NCI-H2029 (cell line): ENCODE measurements at places on chromosomes 4 and X.

GRCh38 chr4:120694973-120695372 is 227.6 kb downstream of the PRDM5 start:
- DNase-seq: no peak

DNA sequence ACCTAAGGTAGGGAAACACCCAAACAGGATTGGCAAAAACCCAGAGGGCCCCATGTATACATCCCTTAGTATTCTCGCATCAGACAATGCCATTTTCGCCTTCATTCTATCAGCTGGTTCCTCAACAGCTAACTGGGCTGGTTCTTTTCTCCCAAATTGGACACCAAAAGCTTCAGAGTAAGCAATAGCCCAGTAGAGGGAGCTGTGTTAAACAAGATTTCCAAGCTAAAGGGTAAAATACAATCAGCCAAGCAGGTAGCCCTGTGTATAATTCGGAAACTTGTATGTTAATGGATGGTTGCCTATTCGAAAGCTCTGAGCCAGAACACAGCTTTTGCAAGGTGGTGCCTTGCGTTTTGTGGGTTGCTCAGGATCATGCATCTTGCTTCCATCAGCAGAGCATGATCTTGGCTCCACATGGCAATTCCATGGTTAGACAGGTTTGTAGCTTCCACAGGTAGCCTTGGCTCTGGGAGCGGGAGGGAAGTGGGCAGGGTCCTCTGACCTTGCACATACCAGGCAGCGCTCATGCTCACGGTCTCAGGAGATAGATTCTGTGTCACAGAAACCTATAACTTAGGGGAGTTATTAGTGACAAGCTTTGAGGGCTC is 115.2 kb upstream of the LNX1 start:
- DNase-seq: peak; percentile 38

DNA sequence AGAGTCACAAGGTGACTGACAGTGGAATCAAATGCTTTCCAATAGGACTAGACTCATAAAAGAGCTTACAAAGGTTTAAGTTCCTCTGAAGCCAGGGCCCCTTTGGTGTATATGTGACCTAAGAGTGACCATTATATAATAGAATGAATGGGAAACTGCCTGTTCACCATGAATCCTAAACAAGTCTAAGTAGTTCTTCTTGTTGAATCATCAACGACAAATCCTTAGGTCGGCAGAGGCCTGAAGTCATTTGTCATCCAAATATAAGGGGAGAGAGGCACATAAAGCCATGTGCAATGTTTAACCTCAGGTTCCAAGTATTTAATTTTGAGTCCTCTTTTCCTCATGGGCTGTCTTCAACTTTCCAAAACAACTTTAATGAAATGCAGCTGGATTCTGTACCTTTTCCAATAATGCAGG is 122.4 kb downstream of the RASL11B start:
- no peak for DNase-seq

GRCh38 chrX:150226223-150226965 is 136.7 kb upstream of the MAMLD1 start:
- no peak for DNase-seq

GRCh38 chr4:22413471-22413870 is 102.4 kb downstream of the ADGRA3 start:
- DNase-seq: no peak

DNA sequence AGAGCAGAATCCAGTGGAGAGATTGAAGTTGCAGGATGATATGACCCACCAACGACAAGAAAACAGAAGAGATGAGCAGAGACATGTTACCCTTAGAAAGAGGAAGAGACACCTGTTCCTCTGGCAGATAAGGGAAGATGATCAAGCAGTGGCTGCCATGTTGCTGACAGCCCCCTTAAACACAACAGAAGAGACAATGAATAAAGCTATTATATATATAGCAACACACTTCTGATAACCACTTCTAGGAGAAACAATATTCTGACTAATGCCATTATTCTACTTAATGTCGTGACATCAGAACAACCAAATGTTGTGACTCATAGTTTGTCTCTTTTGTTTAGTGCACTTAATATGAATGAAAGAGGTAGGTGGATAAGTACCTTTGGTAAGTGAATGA is 44.9 kb downstream of the SH3RF1 start:
- DNase-seq: no peak
